CD4-positive, CD25-positive, alpha-beta regulatory T cell (primary cell): ENCODE measurements at places on chromosomes 3 and 15. TPM values are rescaled to one million over a fixed set of nuclear protein-coding genes. Genes with fewer than 3 reads are reported as not detected.

DNA sequence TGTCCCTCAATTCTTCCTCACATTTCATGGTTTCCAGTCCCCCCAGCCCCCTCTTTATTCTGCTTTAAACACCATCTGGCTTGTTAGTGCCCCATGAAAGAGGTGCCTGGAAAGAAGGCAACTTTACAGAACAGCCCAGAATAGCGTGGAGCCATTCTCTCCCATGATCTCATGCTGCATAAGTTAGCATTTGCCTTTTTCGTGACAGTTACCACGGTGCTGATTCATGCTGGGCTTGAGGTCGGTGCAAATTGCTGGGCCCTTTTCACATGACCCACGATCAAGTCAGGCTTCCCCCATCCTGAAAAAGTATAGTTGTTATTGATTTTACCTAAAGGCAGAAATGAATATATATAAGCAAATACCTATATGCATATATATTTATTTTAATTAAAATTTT, 29.6 kb downstream of the SQOR start:
- no peaks in the 10 kb centered on the region for H3K27me3 ChIP-seq
- no peaks in the 10 kb centered on the region for H3K4me1 ChIP-seq
- H3K36me3 ChIP-seq = peaks cover 63% of the 10 kb centered on the region
- H3K4me3 ChIP-seq = no peak overlapping the region
- no peak for DNase-seq

Gene KLHL6
- 48.2 TPM for total RNA-seq

Gene ATP13A5
- total RNA-seq = not detected

- no peak overlapping the region for H3K4me3 ChIP-seq
- no peaks in the 10 kb centered on the region for H3K27me3 ChIP-seq
- no peaks in the 10 kb centered on the region for H3K4me1 ChIP-seq
- H3K36me3 ChIP-seq = no peaks in the 10 kb centered on the region
- DNase-seq = no peak
Measured at GRCh38 chr15:48408327-48408726, 77.1 kb downstream of the DUT start.

DNA sequence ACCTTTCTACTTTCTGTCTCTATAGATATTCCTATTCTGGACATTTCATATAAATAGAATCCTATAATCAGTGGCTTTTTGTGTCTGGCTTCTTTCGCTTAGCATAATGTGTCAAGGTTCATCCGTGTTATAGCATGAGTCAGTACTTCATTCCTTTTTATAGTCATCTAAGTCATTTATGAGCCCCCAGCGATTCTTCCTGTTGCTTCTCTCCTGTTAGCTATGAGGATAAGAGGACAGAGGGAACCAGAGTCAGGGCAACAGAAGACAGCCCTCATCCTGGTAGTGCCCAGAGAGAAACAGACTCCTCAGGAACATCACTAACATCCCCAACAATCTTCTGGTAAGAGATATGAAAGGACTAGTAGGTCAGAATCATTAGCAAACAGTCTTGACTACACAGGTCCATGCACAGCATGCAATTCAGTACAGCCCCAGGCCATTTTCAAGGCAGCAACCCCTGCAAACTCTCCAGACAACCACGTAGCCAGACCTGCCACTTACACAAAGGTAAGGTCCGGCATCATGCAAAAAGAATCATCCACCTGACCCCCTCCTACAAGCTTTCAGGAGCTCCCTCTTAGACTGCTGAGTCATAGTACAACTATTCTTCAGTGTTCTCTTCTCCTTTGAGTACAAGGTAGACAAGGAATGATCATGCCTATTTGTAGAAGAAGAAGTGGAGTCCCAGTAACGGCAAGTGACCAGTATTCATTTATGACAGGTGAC, 91.5 kb downstream of the MYLK start:
- no peak overlapping the region for H3K4me3 ChIP-seq
- no peaks in the 10 kb centered on the region for H3K36me3 ChIP-seq
- no peak overlapping the region for H3K27ac ChIP-seq
- peaks cover 3% of the 10 kb centered on the region for H3K27me3 ChIP-seq
- DNase-seq = no peak

DNA sequence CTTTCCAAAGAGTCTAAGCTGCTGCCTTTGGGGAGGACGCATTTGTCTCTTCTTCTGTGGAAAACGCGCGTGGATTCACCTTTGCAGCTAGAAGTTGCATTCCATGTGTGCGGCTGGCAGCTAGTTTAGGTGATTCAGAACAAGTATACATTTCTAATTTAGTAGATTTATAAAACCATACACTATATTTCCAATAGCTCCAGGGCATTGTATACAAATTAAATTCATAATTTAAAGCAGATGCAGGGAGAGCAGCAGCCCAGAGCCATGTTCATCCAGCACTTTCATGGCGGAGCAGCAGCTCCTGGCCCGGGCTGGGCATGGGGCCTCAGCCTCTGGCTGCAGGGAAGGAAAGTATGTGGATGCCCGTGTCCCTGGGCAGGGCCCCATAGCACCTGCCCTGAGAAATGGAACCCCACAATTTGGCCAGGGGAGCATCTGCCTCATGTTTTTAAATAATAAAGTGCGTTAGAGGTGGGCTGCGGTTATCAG, 42.8 kb upstream of the SEC22A start:
- H3K27me3 ChIP-seq = no peaks in the 10 kb centered on the region
- no peaks in the 10 kb centered on the region for H3K4me1 ChIP-seq
- no peak for DNase-seq
- H3K4me3 ChIP-seq = no peak overlapping the region

Gene THSD4
- not detected for total RNA-seq

Gene ARL6IP5
- total RNA-seq = 117 TPM

Gene C3orf33
- total RNA-seq = 0.74 TPM

Gene PIERCE2
- total RNA-seq = not detected

- no peak for DNase-seq
- peaks cover 6% of the 10 kb centered on the region for H3K27me3 ChIP-seq
- H3K4me1 ChIP-seq = peaks cover 2% of the 10 kb centered on the region
- no peak overlapping the region for H3K27ac ChIP-seq
Measured at GRCh38 chr3:156606729-156607128, 51.8 kb upstream of the SSR3 start.
